H9 (cell line): ENCODE measurements at places on chromosomes 5 and 9.

GRCh38 chr5:1504069-1504595 lies 19.6 kb downstream of the LPCAT1 start:
- no peak overlapping the region for H3K4me3 ChIP-seq
- no peak for DNase-seq
- H3K27ac ChIP-seq = no peak overlapping the region
- no peaks in the 10 kb centered on the region for H3K27me3 ChIP-seq

DNA sequence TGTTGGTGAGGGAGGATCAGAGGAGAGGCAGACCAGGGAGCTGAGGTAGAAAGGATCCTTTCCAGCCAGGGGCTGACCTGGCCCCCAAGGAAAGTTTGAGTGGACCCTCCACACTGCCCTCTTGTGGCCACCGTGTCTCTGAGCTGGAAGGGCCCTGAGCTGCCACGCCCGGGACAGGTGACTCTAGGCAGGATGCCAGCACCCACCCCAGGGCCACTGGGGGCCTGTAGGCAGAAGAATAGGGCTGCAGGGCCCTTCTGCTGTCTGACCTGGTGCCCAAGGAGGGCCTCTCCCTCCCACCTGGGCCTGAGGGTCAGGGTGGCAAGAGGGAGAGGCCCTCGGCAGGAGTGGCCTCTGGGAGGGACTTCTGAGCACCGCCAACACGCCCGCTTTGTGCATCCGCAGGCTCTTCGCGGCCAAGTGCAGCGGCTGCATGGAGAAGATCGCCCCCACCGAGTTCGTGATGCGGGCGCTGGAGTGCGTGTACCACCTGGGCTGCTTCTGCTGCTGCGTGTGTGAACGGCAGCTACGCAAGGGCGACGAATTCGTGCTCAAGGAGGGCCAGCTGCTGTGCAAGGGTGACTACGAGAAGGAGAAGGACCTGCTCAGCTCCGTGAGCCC lies 76.8 kb downstream of the LMX1B start:
- DNase-seq = peak; percentile 83
- H3K36me3 ChIP-seq = no peaks in the 10 kb centered on the region
- H3K4me1 ChIP-seq = no peaks in the 10 kb centered on the region; the same call in 1 of the 2 replicates
- no peak overlapping the region for H3K27ac ChIP-seq

GRCh38 chr9:128152133-128153059 lies 3.1 kb downstream of the LCN2 start:
- no peak for DNase-seq
- H3K27ac ChIP-seq = no peak overlapping the region
- H3K27me3 ChIP-seq = no peaks in the 10 kb centered on the region

- H3K4me1 ChIP-seq = peaks cover 3% of the 10 kb centered on the region; the same call in 1 of the 2 replicates
- no peaks in the 10 kb centered on the region for H3K36me3 ChIP-seq
- no peak for DNase-seq
- no peaks in the 10 kb centered on the region for H3K27me3 ChIP-seq
- peak overlapping the region; percentile 93 for H3K4me3 ChIP-seq
- no peak overlapping the region for H3K27ac ChIP-seq
Measured at GRCh38 chr5:81750308-81751008, 439 bp downstream of the SSBP2 start.

DNA sequence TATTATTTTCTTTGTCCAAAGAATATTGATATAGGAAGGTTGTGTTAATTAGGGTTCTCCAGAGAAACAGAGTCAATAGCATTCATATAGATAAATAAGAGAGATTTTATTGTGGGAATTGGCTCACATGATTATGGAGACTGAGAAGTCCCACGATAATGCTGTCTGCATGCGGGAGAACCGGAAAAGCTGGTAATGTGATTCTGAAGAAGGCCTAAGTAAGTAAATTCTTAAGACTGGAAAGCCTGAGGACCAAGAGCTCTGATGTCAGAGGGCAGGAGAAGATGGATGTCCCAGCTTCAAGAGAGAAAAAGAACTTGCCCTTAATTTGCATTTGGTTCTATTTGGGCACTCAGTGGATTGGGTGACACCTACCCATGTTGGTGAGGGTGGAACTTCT lies 307.4 kb upstream of the C9orf72 start:
- H3K4me3 ChIP-seq = no peak overlapping the region
- H3K4me1 ChIP-seq = no peaks in the 10 kb centered on the region
- no peak for DNase-seq
- H3K36me3 ChIP-seq = no peaks in the 10 kb centered on the region
- H3K27ac ChIP-seq = no peak overlapping the region
- no peaks in the 10 kb centered on the region for H3K27me3 ChIP-seq

DNA sequence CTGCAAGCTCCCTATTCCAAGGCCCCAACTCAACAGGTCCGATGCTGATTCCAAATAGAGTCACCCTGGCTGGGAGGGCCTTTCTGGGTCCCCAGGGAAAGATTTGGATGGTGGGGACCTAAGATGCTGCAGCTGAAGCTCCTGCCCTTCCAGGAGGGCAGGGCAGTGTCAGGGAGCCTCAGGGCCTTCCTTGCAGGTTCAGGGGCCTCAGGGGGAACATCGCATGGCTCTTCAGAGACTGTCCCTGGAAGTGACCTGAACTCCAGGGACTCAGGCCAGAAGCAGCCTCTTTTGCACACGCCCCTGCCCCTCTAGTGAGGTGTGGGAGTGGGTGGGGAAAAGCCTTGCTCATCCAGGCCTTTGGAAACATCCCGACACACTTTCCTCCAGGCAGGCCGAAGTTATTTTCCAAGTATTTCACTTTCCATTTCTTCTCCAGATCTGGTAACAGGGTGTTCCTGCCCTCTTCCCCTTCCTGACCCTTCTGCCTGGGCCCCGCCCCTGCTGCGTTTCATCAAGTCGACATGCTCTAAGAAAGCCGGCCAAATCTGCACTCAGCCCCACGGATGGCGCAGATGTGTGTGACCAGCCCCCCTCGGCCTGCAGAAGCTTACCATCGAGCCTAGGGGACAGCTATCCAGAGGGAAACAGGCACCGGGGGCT lies 159.5 kb downstream of the FGF18 start:
- no peak overlapping the region for H3K27ac ChIP-seq
- DNase-seq = no peak
- H3K36me3 ChIP-seq = no peaks in the 10 kb centered on the region
- H3K4me3 ChIP-seq = no peak overlapping the region
- no peaks in the 10 kb centered on the region for H3K27me3 ChIP-seq
